ENCODE measurements at places on chromosomes 7 and 10.

DNA sequence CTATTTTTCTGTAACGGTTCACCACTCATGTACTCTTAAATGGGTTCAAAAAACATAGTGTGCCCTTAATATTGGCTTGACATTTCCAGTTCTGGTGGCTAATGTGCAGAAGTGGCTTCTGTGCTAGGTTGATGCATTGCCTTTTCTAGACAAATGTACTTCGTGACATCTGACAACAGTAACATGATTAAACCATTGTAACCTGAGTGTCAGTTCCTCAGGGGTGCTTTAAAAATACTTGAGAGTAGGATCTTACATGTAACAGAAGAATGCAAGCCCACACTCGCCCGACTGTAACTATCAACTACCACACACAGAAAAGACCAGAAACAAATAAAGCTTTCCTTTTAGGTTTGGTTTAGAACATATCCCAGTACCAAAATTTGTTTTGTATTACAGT is 393.4 kb upstream of the NFE2L3 start:
- DNase-seq = no peak

DNA sequence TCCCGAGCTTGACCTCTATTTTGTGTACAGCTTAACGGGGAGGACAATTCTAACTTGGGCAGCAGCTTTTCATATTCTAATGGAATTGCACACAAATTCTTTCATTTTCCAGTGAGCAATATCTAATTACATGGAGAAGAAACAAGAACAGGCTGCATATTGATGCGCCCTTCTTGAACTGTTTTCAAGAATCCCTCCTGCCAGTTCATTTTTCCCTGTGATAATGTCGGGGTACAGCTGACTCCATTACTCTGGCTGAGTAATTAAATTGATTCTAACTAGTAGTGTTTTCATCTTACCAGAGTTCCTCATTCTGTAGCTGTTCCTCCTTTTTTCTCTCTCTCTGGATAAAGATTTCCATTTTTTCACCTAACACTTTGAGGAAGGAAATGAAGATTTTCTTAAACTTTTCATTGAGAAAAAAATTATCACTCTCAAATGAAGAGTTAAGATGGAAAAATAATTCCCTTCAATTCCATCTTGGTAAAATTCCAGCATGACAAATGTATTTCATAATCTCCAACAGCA is 190.9 kb downstream of the FANK1 start:
- no peak for DNase-seq

- DNase-seq = no peak
These were observed 48.8 kb upstream of the PSAP start for GRCh38 chr10:71899665-71900412.

DNA sequence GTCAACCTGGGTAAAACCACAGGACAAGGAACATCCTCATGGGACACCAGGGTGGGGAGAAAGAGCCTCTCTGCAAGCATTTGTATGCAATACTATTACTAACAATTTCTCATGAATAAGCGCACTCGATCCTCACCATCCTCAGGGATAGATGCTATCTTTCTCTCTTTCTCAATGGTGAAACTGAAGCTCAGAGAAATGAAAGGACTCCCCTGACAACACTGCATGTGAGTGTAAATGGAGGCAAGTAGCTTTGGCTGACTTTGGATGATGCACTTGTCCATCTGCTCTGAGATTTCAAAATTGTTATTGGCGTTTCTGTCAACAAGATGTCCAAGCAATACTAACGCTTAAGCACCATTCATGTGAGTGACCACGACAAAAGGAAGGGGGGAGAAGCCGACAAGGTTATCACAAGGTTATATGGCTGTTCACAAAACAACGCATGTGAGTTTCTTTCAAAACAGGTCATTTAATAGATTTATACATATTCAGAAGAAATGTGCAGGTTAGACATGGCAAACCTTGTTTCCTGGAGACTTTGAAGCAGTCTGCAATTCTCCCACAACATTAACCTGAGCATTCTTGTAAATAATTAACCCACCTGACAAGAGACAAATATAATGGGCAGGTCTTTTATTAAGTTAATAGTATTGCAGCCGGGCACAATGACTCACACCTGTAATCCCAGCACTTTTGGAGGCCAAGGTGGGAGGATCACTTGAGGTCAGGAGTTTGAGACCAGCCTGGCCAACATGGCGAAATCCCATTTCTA is 54.0 kb downstream of the IFIT5 start:
- no peak for DNase-seq

GRCh38 chr10:97849687-97850402 is at the start of gene GOLGA7B:
GOLGA7B (plus strand) TSS chr10:97849843; CDS start chr10:97850304, 461 bp downstream.
- DNase-seq = peak; percentile 71

GRCh38 chr10:128885573-128886555 is 581.2 kb upstream of the MGMT start:
- DNase-seq = no peak

DNA sequence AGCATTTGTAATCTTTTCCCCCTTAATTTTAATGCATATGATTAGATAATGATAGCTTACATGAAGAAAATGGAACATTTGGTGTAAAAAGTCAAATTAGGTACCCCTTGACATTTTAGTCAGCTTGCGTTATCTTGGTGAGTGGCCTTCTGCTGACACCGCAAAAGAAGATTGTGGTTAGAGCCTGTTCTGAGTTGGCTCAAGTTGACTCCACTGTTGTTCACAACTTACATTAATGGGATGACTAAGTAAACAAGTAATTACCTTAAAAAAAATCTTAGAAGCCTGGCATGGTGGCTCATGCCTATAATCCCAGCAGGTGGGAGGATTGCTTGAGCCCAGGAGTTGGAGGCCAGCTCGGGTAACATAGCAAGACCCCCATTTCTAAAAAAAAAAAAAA is 24.2 kb downstream of the TRRAP start:
- no peak for DNase-seq

GRCh38 chr7:14551310-14551709 is 351.2 kb downstream of the DGKB start:
- DNase-seq = no peak

DNA sequence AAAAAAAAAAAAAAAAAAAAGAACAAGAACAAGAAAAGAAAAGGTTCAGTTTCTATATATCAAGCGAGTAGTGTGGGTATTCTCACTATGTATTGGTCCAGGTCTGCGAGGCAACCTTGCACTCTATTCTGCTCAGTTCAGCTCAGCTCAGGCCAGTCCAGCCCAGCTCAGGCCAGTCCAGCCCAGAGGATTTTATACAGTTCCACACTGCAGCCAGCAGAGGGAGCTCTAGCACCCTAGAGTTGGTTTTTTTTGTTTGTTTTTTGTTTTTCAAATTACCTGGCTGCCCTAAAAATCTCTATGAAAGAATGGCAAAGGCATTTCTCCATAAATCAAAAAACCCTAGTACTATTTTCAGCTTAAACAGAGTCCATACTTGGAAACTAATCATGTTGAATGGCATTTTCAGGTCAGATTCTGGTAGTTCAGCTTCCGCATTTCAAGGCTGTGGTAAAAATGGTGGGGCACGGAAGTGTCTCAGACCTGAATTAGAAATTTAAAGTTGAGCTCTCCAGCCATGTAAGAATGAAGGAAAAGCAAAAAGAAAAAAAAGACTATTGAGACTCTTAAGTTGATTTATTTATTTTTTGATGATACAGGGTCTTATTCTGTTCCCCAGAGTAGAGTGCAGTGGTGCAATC is 55.2 kb upstream of the GSDME start:
- DNase-seq = peak; percentile 36

GRCh38 chr7:118590107-118590506 is 365.6 kb downstream of the ANKRD7 start:
- DNase-seq = no peak

DNA sequence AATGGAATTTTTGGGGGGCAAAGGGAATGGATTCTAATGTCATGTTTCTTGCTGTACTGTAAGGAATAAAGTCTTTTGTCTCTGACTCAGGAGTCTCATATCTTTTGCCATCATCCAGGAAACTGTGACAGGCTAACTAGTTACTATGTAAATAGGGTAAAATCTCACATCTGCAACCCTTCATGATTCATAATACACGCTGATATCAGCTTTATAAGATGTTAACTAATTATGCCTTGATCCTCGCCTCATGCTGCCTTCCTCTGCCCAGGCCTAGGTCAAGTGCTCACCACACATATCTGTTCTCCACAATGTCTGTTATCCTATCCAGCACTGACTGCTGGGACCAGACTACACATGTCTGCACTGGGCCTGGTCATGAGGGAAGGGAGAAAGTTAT is 81.3 kb upstream of the CXCL12 start:
- DNase-seq = no peak

DNA sequence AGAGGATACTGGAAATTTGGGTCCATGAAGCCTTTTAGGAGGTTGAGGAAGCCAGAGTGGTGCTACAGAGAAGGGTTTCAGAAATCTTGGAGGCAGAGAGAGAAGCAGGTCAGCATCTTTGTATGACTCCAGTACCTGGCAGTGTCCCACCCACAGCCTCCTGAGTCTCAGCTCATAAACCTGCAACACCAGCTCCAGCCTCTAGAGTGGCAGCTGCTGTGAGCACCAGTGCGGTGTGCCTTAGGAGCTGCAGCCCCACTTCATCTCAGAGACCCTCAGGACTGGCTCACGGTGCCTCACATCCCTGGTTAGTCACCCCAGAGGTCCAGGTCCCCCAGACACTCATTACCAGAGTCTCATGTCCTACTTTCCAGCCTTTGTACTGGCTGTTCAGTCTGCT is 84.8 kb upstream of the PRKAR2B start:
- DNase-seq = no peak

GRCh38 chr7:84658286-84658685 is 463.7 kb upstream of the SEMA3A start:
- DNase-seq = no peak

- no peak for DNase-seq
These were observed 2.4 kb downstream of the CHST12 start for GRCh38 chr7:2405601-2406345.

- no peak for DNase-seq
These were observed 20.8 kb upstream of the GHITM start for GRCh38 chr10:84118395-84119006.

DNA sequence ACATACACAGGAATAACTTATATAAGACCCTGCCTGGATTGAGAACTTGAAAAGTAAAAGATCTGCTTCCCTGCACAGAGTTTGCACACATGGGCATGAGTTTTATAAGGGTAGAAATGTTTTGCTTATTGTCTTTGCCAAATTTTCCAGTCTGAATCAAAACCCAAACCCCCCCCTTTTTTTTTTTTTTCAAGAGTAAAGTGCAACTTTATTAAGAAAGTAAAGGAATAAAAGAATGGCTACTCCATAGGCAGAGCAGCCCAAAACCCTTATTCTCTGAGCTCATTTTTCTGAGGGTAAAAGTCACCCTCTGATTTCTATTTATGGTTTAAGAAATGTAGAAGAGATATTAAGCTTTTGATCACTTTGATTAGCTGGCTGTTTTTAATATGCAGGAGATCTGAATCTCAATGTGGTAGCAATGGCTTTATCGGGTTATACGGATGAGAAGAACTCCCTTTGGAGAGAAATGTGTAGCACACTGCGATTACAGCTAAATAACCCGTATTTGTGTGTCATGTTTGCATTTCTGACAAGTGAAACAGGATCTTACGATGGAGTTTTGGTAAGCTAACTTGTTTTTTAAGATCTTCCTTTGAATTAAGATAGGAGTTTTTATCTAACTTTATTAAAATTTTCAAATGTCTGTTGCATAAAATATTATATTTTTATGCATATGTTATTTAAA is 18.7 kb downstream of the MIOS start:
- DNase-seq = no peak
